Stimulated activated CD8-positive, alpha-beta memory T cell treated with anti-CD3 and anti-CD28 coated beads, Interleukin-4, amount 100 ng/mL, for 4 hours (primary cell): ENCODE measurements at places on chromosomes 11 and 22.
A peak's percentile ranks its signal among the peaks of the same experiment; 100 is the strongest.

DNA sequence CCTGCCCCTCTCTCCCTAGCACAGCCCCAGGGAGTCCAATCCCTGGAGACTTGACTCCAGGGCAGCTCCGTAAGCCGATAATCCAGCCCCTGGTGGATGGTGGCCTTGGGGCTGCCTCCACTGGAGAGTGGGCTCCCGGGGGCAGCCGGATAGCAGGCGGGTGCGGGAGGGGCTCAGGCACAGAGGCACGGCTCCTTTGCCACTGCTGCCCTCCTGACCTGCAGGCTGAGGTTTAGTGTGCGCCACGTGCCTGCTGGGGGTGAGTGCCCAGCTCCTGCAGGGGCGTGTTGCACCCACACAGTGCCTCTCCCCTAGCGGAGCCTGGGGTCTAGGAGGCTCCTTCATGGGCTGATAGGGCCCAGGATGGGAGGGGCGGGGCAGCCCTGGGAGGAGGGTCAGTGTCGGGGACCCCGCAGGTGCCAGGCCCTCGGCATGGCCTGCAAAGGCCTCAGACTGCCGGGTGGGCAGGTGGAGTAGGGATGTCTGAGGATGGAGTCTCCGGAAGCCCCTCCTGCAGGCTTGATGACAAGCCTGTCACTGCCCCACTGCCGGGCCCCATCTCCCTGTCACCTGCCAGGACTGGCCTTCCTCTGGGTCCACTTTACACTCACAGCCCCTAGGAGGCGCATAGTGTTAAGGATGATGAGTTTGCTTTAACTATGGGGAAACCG, 5.6 kb downstream of the DUSP8 start:
- no peak for DNase-seq

- DNase-seq = no peak
These were observed 452.0 kb downstream of the JRKL start for GRCh38 chr11:96841792-96842191.

- DNase-seq = no peak
These were observed 23.8 kb upstream of the HIKESHI start for GRCh38 chr11:86278226-86278625.

- DNase-seq = no peak
These were observed 21.3 kb downstream of the LAYN start for GRCh38 chr11:111561791-111562325.

DNA sequence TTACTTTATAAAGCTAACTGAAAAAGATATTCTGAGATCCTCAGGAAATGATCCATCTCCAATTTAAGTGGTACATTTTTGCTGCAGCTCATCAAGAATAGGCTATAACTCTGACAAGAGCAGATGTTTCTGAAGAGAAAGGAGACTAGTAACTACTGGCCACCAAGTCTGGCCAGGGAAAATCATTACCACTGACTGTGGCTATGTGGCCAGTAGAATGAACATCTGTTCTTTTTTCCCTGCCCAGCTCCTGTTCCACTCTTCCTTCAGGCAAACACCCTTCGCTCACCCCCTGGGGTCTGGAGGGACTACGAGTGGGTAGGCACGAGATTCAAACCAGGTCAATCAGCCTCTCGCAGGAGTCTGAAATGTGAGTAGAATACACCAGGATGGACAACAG, 23.9 kb downstream of the TMEM123 start:
- no peak for DNase-seq

DNA sequence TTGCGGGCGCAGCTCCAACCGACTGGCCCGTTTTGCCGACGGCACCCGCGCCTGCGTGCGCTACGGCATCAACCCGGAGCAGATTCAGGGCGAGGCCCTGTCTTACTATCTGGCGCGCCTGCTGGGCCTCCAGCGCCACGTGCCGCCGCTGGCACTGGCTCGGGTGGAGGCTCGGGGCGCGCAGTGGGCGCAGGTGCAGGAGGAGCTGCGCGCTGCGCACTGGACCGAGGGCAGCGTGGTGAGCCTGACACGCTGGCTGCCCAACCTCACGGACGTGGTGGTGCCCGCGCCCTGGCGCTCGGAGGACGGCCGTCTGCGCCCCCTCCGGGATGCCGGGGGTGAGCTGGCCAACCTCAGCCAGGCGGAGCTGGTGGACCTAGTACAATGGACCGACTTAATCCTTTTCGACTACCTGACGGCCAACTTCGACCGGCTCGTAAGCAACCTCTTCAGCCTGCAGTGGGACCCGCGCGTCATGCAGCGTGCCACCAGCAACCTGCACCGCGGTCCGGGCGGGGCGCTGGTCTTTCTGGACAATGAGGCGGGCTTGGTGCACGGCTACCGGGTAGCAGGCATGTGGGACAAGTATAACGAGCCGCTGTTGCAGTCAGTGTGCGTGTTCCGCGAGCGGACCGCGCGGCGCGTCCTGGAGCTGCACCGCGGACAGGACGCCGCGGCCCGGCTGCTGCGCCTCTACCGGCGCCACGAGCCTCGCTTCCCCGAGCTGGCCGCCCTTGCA, 1.0 kb downstream of the FJX1 start:
- no peak for DNase-seq

GRCh38 chr22:38656256-38657044, at the start of the genes CBY1 and FAM227A:
Gene CBY1 (plus strand): TSS chr22:38656638. CDS start chr22:38668055, 11,417 bp downstream.
Gene FAM227A (minus strand): TSS chr22:38656392. CDS start chr22:38650168, 6,224 bp downstream.
- peak; percentile 70 for DNase-seq

DNA sequence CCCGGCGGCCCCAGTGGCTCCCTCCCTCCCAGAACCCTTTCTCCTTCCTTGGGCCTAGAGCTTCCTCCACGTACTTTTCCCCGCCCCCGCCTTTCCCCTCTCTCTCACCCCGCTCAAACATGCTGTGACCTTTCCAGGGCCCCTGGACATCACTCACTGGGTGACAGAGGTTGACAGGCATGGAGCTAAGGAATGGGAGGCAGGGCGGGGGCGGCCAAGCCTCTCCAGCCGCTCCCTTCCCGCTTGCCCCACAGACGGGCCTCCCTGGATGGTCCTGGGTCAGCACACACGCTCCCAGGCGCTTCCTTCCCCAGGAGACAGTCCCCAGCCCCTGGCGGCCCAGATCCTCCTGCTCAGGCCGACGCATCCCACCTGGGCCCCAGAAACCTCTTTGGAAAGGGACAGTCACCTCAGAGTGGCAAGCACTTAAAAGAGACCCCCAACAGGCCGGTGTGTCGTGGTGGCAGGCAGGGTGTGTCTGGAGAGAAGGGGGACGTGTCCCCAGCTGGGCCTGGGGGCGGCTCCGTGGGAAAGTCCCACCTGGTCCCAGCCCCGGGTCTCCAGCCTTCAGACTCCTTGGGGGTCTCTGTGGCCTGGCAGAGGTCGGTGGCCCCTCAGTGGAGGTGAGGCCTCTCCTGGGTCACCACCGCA, 8.8 kb downstream of the H19 start:
- DNase-seq = no peak

DNA sequence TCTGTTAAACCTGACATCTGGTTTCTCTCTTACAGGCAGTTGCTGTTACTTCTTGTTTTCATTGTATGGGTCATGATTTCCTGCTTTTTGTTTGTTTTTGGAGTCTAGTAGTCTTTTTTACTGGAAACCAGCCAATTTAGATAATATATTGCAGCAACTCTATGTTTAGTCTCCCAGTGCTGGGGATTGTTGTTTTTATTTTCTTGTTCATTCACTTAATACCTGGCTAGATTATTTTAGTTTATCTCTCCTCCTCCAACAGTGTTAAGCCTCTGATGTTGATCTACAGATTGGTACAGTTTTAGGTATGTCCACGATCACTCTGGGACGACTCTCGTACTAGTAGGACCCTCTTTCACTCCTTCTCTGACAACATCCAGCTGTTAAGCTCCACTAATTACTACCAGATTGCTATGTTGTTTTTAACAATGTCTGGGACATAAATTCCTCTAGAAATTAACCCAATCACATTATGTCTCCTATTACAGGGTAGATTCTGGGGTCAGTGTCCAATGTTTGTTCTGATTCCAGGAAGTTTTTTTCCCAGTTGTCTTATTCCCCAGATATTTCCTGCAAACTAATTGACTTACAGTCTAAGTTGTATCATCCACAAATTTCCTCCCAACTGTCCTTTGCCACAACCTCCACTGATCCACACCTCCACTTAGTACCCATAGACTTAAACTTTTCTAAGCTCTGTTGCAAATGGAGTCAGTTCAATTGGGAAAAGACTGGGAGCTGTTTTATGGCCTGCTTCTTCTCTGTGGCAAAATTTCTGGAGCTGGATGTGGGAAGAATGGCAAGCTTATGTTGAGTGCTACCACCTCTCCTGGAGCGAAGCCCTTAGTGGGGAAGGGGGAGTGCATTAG, 1280.6 kb upstream of the CNTN5 start:
- DNase-seq = no peak

- no peak for DNase-seq
These were observed 122.1 kb downstream of the BCR start for GRCh38 chr22:23302171-23303002.

GRCh38 chr11:21343204-21343603, 673.8 kb downstream of the NELL1 start:
- no peak for DNase-seq

GRCh38 chr22:36406721-36407120, 19.0 kb upstream of the MYH9 start:
- DNase-seq = no peak

DNA sequence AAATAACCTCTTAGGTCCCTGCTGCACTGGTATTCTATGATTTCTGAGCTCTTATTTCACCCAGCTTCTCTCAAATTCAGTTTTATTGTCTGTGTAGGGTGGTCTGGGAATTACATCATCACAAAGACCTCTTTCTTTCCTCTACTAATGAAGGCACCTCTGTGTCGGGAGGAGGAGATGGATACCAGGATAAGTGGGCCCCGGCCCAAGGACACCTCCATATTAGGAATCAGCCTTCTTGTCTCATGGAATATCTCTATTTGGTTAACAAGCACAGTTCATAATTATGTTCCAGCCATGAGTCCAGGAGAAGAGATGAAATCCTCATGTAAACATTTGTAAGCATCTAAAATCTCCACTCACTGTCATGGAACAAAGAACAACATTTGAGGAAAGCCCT, 9.4 kb downstream of the PARVA start:
- no peak for DNase-seq

- no peak for DNase-seq
These were observed 8.4 kb downstream of the KRTAP5-6 start for GRCh38 chr11:1705126-1706052.

DNA sequence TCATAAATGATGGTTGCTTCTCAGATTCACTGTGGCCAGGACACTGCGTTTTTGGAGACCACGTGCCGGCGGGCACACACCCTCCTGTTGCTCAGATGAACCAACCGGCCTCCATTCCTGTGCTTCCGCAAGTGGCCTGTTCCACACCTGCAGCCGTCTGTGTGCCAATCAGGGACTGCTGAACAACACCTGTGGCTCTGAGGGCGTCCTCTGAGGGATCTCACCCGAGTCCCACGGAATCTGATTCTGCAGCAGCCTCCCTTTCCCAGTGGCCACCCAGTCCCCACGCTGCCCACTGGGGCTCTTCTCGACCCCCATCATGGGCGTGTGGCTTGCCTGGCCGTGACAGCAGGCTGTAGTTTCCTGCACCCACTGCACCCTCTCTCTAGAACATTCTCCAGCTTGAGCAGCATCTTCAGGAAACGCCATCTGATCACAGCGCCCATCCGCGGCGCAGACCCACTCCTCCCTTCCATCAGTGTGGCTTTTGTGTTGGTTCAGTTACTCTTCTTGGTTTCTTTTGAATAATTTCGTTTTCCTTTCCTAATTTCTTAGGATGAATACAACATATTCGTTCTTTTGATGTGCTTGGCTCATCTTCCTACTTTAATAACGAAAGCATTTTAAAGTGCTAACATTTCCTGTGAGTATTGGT, 100.3 kb upstream of the SLC22A12 start:
- no peak for DNase-seq

DNA sequence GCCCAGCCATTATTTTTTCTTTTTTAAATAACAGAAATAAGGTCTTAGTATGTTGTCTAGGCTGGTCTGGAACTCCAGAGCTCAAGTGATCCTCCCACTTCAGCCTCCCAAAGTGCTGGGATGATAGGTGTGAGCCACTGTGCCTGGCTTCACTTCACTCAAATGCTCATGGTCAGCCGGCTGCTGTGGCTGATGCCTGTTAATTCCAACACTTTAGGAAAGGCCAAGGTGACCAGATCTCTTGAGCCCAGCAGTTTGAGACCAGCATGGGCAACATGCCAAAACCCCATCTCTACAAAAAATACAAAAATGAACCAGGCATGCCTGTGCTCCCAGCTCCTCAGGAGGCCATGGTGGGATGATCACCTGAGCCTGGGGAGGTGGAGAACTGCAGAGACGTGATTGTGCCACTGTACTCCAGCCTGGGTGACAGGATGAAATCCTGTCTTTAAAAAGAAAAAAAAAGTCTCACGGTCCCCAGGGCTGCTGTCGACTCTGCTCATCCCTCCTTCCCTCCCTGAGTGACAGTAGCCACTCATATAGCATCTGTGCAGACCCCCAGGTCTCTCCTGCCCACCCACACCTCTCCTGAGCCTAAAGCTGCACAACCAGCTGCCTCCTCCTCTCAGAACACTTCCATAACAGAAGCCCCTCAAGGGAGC, 3.6 kb downstream of the YDJC start:
- no peak for DNase-seq

- DNase-seq = no peak
These were observed 29.2 kb downstream of the PDGFD start for GRCh38 chr11:104134745-104135144.

DNA sequence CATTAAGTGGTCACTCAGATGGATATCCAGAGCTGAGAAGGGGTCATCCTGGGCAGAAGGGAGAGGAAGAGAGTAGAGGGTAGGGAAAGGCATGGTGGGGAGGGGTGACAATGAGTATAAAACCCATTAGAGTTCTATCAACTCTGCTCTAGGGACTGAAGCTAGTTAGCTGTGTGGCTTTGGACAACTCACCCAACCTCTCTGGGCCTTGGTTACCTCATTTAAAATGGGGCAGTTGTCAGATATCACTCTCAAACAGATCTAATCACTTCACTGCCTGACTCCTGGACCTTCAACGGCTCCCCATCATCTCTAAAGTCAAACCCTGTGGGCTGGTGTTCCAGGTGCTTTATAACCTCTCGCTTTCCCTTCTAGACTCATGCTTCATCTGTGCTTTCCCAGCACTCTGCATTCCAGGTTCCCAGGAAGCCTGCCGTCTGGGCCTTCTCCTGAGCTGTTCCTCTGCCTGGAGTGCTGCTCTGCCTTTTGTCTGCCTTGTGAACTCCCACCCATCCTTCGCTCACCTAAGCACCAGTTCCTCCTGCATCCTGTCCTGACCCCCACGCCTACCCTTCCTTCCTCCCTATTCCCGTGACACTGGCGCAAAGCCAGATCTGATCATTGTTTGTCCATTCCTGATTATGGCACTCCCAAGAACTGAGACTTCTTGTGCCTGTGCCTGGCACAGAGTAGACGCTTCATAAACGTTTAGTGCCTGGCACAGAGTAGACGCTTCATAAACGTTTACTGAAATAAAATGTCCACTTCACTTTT, 22.3 kb upstream of the KCNJ11 start:
- DNase-seq = no peak
